Gastroesophageal sphincter (tissue), 4 donors: ENCODE measurements at places on chromosomes 12 and 14. TPM values are rescaled to one million over a fixed set of nuclear protein-coding genes. Genes with fewer than 3 reads are reported as not detected.

DNA sequence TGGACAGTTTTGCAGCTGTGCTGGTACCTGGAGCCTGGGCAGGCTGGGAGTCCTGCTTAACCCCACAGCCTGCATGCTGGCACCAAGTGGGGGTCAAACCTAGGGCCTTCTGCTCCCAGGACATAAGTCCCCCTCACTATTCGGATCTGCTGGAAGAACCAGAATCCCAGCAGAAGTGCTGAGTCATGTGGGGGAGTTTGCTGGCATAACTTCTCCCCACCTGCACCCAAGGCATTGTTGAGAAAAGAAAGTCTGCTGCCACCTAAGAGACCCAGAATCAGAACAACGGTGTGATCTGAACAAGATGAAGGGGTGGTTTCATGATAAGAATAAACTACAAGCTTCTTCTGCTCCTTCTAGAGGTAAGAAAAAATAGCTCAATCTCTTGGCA lies 102.7 kb downstream of the RBM19 start:
- ATAC-seq = no peak

The CCDC177 gene
- total RNA-seq = not detected

- no peak for ATAC-seq
These were observed 156.6 kb downstream of the GCH1 start for GRCh38 chr14:54746019-54746418.

The SYT1 gene
- total RNA-seq = 2.5 TPM

GRCh38 chr12:54959291-54960018 lies 25.1 kb downstream of the TESPA1 start:
- ATAC-seq = no peak

- ATAC-seq = no peak
These were observed 27.5 kb downstream of the MGAT4C start for GRCh38 chr12:86228656-86229055.

The GLT8D2 gene
- 6.9 TPM for total RNA-seq

DNA sequence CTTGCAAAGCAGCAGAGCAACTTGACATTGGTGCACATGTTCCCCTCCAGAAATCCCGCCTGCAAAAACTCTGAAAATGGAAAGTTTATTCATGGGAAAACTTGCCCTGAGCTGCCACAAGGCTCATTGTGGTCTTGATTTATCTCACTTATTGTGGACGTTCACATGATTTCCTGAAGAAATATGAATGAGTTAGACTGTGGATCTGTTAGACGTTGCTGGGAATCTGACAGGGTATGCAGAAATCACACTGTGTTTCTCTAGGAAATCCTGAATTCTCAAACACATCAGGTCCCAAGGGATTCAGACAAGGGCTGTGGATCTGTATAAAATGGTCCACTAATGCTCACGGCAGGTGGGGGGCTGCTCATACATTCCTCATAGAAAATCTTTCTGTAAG lies 72.2 kb downstream of the EID3 start:
- ATAC-seq = no peak

The RNU4-1 gene
- not detected for total RNA-seq
